GM04504 (cell line): ENCODE measurements at places on chromosomes 3 and 15.

DNA sequence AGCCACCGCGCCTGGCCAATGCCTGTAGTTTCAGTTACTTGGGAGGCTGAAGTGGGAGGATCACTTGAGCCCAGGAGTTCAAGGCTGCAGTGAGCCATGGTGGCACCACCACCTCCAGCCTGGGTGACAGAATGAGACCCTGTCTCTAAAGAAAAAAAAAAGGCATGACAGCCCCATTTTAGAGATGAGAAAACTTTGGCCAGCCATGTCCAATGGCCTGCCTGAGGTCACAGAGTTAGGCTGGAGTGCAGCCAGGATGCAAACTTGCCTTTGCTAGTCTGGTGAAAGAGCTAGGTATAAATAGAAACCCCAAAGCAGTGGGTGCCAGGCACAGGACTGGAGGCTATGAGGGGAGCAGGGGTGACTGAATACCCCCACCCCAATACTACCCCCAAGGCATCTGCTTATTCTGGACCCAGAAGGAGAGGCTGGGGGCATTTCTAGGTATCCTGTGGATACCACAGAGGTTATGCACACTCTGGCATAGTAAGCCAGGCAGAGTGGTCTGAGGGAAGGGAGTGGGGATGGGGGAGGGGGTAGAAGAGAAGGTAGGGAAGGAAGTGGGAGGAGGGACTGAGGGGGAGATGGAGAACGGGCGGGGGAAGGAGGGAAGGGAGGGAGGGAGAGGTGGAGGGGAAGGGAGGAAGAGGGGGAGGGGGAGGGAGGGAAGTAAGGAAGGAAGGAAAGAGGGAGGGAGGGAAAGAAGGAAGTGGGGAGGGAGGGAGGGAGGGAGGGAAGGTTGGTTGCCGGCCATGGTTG, 16.2 kb upstream of the C15orf39 start:
- DNase-seq, result no peak

DNA sequence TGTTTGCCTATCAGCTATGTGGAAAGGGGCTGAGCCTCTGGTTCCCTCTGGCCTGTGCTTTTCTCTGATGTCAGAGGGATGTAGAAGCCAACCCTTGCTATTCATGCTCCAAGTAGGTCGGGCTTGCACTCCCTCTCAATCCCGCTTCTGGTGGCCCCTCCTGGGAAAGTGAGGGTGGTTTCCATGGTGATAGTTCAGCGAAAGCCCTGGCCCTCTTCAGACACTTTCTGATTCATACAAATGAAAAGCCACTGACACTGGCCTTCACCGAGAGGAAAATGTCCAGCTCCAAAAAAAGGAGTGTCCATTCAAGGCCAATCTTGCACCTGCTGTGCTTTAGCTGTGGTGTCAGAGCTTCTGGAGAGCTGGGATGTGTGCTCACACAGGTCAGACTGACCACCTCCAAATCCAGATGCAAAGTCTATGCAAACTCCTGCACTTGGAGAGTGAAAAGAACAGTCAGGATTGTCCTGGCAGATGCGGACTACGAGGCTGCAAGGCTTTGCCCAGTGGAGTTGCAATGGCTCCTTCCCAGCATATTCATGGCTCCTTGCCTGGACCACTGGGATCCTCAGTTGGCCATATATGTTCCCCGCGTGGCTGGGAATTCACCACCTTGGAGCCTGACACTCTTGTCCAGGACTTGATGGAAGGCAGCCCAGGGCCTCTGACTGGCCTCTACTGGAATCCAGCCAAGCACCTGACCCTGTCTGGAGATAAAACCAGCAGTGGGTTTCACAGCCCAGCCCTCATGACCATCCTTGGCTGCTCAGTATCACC, 96.6 kb downstream of the CEMIP start:
- DNase-seq, result no peak

- no peak for DNase-seq
Measured at GRCh38 chr15:101386006-101386405, 91.0 kb upstream of the SNRPA1 start.

GRCh38 chr15:47301481-47301880, 415.8 kb upstream of the SEMA6D start:
- DNase-seq, result no peak

DNA sequence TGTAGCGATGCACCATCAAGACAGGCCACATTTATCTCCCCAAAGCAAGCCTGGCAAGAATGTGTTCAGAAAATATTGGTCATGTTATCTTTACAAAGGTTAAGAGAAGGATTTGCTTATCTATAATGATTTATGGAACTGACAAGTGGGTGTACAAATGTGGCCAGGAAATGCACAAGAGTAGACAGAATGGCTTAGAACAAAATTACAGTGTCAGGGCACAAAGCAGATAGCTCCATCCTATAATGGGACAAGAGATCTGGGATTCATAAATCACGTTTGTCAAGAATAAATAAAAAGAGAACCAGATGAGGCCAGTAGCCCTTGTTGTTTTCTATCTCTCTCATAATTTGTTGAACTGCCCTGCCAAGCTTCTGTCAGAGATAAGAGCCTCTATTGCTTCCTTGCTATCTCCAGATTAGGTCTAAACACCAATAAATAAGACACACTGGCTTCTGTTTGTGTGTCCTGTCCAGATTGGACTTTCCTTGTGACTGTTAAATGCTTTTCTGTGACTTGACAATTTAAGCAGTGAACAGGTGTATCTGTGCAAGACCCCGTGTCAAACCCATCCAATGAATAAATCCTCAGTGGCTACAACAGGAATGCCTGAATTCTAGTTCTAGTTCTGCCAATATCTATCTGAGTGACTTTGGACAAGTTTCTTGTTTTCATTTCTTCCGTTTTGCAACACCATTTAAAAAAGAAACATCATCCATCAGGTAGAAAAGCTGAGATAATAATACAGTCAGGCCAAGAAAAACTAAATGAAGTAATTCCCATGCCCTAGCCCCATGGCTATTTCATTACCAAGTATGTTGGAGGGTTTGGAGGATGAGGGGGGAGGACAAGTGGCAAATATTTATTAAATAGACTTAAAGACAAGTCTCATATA, 157.2 kb downstream of the DCLK3 start:
- DNase-seq, result no peak

DNA sequence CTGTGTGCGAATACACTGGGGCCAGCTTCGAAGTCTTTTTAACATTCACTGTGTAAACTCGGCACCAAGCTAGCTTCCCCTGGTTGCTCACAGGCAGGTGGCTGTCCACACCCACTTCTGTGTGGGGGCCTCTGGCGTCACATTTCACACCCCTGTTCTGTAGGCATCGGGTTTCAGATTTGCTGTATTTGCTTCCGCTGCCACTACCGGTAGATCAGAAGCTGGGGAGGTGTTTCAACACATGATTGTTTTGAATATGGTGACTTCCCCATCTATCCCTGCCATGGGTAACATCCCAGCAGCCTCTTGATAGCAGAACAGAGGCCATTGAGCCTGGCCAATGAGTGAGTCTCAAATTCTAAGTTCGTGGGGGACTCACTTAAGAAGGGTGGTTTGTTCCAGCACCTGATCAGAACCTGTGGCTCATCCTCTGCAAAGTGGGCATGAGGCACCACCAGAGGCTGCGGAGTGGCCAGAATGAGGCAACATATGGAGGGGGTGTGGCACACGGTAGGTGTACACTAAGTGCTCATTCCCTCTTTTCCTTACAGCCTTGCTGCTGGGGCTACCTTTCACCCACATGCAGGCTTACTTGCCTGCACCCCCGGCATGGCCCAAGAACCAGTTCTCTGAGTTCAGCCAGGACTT, 61.5 kb downstream of the IQSEC1 start:
- no peak for DNase-seq

DNA sequence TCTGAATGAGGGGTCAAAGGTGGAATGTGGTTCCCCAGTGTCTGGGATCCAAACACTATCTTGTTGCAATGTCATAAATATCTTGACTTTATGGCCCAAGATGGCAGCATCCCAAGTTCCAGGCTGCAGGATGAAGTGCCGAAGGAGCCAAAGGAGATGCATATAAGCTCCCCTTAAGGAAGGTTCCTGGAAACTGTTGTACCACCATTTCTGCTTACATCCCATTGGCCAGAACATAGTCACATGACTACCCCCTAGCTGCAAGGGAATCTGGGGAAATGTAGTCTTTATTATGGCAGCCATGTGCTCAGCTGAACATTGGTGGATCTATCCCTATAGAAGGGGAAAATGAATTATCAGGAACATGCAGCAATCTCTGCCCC, 54.3 kb downstream of the BDH1 start:
- DNase-seq, result no peak

DNA sequence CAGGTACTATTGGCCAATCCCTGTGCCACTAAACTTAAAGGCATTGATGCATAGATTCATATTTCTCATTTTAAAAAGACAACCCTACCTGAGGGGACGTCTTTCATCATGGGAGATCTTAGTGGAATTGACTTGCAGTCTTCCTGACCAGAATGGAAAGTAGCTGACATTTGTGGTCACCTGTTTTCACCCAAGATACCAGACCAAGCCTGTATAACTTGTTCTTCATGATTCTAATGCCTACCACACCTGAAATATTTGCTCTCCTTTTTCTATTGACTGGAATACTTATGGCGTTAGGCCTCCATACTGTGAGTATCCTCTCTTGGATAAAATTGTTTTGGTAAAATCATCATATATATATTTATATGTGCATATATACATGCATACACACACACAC, 54.7 kb upstream of the XCR1 start:
- DNase-seq, result no peak

DNA sequence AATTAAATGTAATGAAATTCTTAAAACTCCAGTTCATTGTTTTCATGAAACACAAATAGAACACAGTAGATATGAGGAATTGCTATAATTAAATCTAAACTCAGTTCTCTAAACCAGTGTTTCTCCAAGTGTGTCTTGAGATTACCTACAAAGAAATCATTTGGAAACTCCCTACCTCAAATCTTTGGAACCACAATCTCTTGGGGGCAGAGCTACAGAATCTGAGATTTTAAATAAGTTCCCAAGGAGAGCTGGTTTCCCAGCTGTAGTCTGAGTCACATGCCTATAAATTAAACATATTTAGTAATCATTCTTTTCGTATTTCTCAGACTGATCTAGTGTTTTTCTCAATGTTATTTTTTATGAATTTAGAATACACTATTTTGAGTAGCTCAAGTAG, 17.0 kb upstream of the ACTC1 start:
- DNase-seq, result peak; percentile 44

- no peak for DNase-seq
Measured at GRCh38 chr3:164537485-164537884, 540.8 kb downstream of the SI start.

- no peak for DNase-seq
Measured at GRCh38 chr3:34675383-34676120, 877.1 kb downstream of the PDCD6IP start.

- no peak for DNase-seq
Measured at GRCh38 chr3:105805404-105805803, 63.4 kb downstream of the CBLB start.

GRCh38 chr15:44471885-44472455, 44.5 kb downstream of the CTDSPL2 start:
- DNase-seq, result no peak

GRCh38 chr3:151210676-151211381, 7.8 kb upstream of the GPR171 start:
- DNase-seq, result no peak

GRCh38 chr3:67048067-67048714, 50.1 kb downstream of the KBTBD8 start:
- DNase-seq, result no peak
